ENCODE measurements at places on chromosomes 5 and 9.
A peak's percentile ranks its signal among the peaks of the same experiment; 100 is the strongest.

DNA sequence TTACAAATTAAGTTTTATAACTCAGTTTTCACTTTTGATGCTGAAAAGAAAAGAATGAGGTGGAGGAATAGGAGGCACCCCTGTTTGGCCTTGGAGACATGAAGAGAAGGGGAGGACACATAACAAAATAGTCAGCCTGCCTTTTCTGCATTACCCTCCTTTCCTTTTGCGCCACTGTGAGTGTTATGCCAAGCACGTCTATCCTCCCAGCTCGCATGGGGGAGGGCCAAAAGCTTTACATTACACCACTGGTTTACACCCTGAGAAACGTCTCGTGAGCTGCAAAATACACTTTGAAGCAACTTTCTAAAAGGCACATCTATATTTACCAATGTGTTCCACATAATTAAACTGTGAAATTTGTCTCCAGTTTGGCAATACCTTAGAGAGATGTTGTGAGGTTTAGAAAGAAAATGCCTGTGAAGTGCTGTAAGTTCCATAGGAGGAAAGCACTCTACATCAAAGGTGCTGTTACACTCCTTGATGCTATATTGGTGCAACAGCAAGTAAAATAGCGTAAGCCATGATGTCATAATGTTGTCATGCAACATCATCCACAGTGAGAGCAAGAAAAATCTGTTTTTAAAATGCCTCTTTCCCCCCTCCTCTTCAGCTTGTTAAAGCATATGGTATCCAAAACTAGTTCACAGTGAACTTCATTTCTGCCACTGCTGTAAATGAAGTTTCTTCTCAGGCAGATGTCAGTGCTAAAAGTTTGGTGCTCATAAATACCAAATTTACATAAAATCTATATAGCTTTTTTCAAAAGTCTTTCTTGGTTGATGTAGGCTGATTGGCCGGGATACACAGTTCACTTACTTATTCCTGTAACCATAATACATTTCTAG is 50.3 kb downstream of the CETN3 start:
- DNase-seq: no peak

- no peak for DNase-seq
These were observed 44.6 kb upstream of the PIK3R1 start for GRCh38 chr5:68170826-68171558.

DNA sequence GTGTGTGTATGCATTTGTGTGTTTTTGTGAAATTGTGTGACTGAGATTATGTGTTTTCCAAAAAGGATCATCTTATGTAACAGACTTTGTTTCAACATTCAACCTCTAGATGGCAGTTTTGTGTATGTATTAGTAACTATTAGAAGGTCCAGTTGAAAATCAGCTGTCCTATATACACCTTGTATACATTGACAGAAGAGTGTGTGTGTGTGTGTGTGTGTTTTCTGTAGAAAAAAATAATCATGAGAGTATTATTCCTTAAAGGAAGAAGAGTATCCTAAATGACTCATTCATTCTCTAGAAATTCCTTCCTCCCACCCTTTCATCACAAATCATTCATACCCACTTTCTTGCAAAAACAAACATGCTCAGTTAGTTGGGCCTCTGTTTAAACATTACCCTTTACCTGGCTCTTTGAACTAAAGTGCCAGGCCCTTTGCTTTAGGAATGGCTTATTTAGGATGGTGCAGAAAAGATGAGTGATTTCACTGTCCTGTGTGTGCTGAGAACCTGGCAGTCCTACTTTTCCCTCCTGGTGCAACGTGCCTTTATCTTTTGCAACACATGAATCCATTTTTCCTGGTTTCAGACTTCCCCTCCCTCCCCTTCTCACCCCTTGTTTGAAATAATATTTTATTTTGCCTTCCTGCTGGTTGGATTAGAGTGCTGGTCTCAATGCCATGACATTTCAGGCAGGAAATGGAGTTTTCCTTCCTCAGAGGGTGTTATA is 152.2 kb downstream of the ARHGAP26 start:
- DNase-seq: no peak

- no peak for DNase-seq
These were observed 71.1 kb upstream of the LHFPL2 start for GRCh38 chr5:78719504-78720219.

GRCh38 chr9:14645648-14646047 is 47.6 kb downstream of the ZDHHC21 start:
- no peak for DNase-seq

GRCh38 chr5:145925803-145926202 is 10.6 kb upstream of the SH3RF2 start:
- no peak for DNase-seq

GRCh38 chr9:21682981-21683380 is 119.5 kb upstream of the MTAP start:
- DNase-seq: no peak

DNA sequence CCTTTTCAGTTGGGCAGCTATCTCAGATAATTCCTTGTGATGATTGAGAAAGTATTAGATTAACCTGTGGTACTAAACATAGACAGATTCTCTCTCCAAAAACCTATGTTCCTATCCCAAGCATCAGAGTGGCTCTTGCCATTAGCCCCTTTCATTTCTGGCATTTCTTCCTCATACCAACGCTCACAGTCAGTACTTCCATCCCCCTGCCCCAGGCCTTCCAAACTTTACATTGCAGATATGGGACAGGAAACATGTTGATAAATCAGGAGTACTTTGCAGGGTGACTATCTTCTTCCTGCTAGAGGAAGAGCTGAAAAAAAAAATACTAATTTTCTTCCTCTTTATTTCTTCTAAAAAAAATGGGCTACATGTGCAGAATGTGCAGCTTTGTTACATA is 442.6 kb upstream of the RGMB start:
- no peak for DNase-seq

GRCh38 chr5:10789021-10789420 is 28.0 kb upstream of the DAP start:
- DNase-seq: no peak

GRCh38 chr5:169154679-169155078 is 146.3 kb downstream of the SLIT3 start:
- no peak for DNase-seq

- DNase-seq: no peak
These were observed 1016.4 kb upstream of the TYRP1 start for GRCh38 chr9:11676821-11677220.

GRCh38 chr5:61575581-61575980 is 243.5 kb downstream of the ZSWIM6 start:
- DNase-seq: no peak

GRCh38 chr5:88474574-88474973 is 205.9 kb upstream of the TMEM161B start:
- DNase-seq: no peak

DNA sequence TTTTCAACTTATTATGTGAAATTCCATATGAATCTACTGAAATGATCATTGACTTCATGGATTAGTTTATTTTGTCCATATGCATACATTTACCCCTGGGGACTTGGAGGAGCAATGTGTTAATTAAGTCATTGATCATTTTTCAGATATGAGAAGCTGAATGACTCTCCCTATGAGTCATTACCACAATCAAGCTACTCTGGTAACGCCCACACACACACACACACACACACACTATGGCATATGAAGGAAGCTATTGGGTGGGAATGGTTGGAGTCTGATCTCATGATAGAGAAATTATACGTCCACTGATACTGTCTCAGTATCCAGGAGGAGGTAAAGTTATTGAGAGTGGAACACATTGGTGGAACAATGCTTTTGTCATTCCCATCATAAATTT is 528.9 kb downstream of the AGTPBP1 start:
- DNase-seq: no peak

GRCh38 chr5:26024774-26025173 is 1013.6 kb downstream of the CDH9 start:
- DNase-seq: no peak

DNA sequence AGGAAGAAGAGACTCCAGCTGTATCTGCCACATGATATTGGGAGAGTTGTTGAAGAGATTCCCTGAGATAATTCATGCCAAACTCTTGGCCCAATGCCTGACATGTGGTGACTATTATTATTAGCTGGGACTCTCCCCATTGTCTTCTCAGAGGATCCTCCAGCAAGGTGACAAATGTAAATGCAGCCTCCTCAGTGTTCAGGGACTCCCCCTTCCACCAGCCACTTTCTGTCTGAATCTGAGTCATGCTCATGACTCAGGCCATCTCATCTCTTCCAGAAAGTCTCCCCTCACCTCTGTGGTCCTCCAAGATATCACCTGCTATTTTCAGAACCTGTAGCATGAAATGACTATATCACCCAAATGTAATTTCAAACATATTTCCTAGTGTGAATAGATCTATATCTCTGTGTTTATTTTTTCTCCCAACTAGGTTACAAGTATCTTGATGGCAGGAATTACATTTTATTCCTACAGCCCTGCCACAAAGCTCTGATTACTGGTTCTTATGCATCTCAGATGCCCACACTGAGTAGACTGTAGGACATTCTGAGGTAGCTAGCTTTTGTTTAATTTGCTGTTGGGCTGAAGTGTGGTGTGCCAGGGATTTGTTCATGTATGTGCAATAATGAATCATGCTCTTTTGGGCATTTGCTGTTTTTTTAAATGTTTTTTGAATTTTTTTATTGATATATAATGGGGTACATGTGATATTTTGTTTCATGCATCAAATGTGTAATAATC is 126.6 kb upstream of the IL12B start:
- DNase-seq: peak; percentile 24

- no peak for DNase-seq
These were observed 225.8 kb upstream of the CDH18 start for GRCh38 chr5:20213803-20214202.

DNA sequence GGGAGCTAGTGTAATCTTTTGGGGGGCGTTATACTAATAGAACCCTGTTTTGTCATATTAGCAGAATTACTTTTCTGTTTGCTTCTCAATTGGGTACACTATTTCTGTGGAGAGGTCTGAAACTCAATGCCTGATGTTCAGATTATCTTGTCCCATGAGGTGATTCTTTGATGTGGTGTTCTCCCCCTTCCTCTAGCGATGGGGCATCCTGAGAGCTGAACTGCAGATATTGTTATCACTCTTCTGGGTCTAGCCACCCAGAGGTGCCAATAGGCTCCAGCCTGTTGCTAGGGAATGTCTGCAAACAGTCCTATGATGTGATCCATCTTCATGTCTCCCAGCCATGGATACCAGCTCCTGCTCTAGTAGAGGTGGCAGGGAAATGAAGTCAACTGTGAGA is 233.1 kb upstream of the RASA1 start:
- no peak for DNase-seq

DNA sequence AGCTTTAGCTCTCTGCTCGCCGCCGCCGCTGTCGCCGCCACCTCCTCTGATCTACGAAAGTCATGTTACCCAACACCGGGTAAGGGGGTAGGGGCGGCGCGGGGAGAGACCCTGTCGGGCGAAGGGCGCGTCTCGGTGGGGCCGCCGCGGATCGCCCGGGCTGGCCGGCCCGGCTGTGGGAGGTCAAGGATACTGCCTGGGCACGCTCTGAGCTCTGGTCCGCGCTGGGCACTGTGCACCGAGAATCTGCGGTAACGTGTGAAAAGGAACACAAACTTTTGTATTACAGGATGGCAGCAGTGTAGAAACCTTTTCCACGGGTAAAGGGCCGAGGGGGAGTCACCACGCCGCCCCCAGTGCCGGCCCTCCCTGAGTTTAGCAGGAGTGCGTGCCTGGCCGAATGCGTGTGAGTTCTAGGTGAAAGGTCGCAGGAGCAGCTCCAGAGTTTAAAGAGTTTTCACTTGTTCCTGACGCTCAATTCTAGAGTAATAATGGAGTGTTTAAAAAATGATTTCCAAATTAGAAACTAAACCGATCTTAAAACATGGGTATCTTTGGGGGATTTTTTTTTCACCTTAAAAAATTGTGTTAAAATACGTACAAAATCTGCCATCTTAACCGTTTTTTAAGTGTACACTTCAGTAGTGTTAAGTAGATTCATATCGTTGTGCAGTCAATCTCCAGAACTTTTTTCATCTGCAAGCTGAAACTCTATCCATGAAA is at the start of gene HSDL2:
Gene HSDL2 (plus strand): TSS at position 7 of the 723 bp plus-strand sequence. CDS start 56 bp downstream, at position 63.
- peak; percentile 13 for DNase-seq

DNA sequence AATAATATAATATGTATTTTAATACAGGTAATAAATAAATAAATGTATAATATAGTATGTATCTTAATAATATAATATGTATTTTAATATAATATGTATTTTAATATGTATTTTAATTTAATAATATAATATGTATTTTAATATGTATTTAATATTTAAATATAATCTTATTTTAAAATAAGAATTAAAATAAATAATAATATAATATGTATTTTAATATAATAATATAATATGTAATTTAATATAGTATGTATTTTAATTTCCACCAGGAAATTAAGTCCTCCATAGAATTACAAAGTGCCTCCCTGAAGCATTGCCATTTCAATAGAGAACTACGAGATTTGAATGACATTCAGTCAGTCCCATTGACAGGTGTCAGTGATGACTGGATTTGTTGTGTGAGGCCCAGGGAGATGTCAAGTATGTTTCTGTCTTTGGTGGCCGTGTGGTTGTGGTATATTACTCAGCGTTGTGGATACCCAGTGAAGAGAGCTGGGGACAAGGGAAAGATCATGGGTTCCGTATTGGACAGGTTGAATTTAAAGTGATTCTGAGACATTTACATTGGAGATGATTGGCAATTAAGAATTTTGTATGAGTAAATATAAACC is 14.2 kb upstream of the C5orf46 start:
- no peak for DNase-seq

DNA sequence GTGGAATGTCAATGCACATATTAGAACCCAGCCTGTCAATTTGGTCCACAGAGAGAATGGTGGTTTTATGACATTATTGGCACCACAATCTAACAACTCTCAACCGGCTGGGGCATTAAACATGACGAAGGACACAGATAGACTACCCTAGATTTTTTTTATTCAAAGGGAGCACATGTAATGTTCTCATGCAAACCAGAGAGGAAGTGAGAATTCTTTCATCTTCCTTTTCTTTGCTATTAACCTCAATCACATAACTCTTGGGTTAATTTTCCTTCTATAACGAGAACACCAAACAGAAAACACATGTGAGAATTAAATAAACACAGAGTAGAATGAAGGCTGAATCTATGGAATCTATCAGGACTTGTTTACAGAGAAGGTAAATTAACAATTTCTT is 94.9 kb upstream of the TNC start:
- DNase-seq: no peak

GRCh38 chr5:177367323-177367848 is 9.7 kb downstream of the RGS14 start:
- no peak for DNase-seq

GRCh38 chr5:53100606-53101005 is 9.0 kb downstream of the MOCS2 start:
- no peak for DNase-seq

- DNase-seq: no peak
These were observed 289.5 kb upstream of the IRX2 start for GRCh38 chr5:3041001-3041400.

- no peak for DNase-seq
These were observed 20.5 kb upstream of the IFNK start for GRCh38 chr9:27503623-27504022.

GRCh38 chr5:134097211-134097749 is 17.2 kb upstream of the TCF7 start:
- DNase-seq: no peak

Measured in stimulated activated CD4-positive, alpha-beta T cell treated with anti-CD3 and anti-CD28 coated beads, Interleukin-4, amount 100 ng/mL, for 4 hours (primary cell).